Right hindlimb (tissue), 1 donor: ENCODE measurements at places on chromosomes 2 and 18.

- DNase-seq = no peak
These were observed 97.2 kb upstream of the TMEM18 start for GRCh38 chr2:774436-774835.

DNA sequence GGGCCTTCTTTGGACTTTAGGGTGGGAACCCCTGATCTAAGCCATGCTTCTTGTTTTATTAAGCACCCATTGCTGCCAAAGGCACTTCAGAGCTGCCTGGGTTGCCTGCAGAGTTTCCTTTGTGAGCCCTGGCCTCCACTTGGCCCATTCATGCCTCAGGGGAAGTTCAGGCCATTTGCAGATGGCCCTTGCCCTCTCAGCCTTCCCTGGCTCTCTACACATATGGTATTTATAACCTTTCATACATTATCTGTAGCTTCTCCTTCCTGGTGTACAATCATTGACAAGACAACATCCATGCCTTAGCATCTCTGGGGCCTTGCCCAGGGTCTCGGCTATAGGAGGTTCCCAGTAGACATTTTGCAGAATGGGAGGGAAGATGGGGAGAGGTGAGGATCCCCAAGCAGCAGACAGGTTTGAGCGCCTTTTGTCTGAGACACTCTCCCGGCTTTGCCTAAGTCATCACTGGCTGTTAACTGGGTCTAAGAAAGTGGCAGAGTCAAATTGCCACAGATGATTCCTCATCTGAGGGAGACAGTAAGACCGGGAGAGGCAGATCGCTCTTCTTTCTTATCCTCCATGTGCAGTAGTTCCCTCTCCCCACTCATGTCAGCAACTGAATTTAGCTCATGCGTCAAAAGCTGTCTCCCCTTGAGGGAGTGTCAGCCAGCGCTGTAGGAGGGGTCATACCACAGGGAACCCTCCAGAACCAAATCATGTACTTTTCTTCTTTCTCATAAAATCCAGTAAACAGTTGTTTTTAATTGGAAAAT, 2.7 kb downstream of the EHD3 start:
- DNase-seq = no peak

- DNase-seq = peak; percentile 68
These were observed 124.9 kb upstream of the ZNF236 start for GRCh38 chr18:76697441-76697901.

DNA sequence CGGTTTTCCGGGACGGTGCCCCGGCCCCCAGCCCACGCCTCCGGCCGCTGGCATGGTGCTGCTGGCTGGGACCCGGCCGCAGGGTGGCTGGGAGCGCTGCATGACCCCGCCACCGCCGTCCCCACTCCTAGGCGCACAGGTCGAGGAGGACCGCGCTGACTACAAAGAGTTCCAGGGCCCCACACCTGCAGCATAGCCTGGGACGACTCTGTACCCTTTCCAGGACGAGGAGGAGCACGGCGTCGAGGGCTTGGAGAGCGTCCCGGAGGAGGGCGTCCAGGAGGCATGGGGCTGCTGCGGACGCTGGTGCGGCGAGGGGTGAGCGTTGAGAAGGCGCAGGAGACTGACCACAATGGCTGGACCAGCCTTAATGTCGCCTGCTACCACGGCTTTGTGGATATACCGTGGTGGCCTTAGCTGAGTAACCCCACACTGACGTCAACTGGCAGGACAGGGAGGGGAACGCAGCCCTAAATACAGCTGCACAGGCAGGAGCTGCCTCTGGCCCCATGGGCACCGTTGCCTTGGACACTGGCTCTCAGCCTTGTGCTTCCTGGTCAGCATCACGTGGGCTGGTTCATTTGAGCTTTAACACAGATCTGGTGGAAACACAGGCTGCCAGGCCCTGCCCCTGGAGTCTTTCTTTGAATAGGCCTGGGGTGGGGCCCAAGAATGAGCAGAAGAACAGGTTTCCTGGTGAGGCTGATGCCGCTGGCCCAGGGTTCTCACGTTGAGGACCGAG, 40.9 kb upstream of the TRIM43B start:
- DNase-seq = peak; percentile 42

DNA sequence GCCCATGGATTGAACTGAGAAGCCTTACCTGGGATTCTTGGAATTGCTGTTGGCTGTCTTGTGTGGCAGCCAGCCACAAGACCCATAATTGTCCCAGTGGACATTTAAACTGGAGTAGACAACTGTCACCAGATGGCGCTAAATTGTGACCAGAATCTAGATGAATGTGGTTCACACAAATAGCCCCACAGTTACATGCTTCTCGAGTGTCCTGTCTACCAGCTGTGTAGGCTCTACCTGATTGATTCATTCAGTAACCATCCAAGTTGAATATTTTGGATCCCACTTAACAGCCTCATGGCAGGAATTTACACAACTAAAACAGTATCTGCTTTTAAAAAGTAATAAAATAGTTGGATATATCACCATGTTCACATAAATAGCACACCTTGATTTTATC, 73.2 kb downstream of the MAP4K4 start:
- no peak for DNase-seq

- DNase-seq = no peak
These were observed 152.3 kb downstream of the PRPF40A start for GRCh38 chr2:152564754-152565551.

DNA sequence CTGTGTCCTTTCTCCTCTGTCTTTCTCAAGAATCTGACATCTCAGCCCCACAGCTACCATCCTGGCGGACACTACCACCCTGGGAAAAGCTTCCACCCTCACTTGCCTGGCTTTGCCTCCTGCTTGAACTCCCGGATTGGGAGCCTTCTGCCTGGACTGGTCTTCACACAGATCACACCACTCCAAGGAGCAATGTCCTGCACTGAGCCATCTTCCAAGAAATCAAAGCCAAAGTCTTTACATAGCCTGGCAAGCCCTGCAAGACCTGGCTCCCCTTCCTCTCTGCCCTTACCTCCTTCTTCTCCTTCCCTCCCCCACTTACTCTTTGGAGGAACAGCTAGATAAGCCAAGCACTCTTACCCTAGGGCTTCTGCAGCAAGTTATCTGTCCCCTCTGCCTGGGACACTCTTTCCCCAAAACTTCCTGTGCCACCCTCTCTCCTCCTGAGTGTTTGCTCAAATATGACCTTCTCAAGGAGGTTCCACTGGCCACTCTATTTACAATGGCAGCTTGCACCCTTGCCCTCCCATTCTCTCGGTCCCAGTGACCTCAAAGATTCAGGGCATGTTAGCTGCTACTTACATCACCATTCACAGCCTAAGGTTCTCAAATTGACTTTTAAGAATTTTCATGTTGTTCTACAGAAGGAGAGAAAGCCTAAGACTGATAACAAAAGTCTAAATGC, 9.7 kb downstream of the ATP8B1 start:
- no peak for DNase-seq

DNA sequence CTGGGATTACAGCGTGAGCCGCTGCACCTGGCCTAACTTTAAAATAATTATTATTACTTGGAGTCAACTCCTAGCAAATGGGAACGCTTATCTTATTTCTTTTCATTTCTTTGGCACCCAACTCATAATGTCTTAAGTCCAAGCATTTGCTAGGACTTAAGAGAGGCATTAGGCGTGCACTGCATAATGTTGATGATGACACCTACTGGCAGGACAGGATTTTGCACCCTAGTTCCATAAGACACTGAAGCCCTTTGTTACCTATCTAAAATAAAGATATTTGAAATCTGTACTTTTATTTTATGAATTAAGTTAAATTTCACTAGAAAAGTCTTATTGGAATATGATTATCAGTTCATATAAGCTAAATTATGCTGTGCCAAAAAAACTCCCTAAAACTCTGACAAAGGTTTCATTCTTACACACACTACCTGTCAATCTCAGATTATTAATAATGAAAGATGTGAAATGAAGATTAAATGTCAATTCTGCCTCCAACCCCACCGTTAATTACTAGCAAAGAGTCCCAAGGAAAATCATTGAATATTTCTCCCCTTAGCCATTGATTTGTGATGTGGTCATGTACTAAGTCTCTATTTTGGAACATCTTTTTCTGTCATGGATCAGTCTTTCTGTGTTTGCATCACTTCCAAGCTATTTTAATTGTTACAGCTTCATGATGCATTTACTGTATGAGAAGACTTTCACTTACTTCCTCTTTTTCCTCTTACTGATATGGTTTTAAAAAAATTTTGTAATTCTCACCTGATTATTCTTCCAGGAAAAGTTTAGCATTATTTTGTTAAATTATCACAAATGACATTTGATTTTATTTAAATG, 12.7 kb upstream of the CDH2 start:
- DNase-seq = no peak

- DNase-seq = no peak
These were observed 63.8 kb downstream of the ACTR2 start for GRCh38 chr2:65291216-65292105.

GRCh38 chr2:196961889-196962288, 35.4 kb upstream of the PGAP1 start:
- DNase-seq = no peak

GRCh38 chr18:78021196-78021595, 771.5 kb downstream of the GALR1 start:
- DNase-seq = no peak

DNA sequence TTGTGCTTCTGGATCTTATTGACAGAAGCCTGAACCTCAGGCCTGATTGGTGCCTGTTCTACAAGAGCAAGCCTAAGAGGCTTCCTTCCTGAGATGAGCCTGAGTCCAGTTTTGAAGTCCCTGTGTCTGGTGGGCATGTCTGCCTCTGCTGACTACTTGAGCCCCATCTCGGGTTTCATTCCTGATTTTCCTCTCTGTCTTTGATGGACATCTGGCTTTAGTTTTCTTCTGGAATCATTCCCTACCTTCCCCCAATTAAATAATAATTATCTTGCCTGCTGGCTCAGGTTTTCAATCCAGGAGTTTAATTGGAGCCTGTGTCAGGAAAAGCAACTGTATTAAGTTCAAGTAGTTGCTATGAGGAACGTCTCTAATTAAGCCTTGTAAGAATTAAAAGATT, 135.5 kb upstream of the MC4R start:
- DNase-seq = no peak

DNA sequence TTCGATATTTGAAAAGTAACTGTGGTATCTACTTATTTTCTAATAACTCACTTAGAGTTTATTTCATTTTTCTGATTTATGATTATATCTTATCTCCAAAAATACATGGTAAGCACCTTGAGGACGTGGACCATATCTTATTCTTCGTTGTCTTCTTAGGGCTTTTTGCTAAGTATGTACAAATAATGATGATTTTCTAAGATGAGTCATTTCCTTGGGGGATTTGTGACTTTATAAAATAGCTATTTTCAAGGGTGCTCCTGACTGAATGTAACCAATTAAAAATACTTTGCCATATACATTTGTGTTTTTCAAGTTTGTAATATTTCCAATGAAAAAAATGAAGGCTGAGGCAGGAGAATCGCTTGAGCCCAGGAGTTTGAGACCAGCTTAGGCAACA, 56.3 kb downstream of the GREB1L start:
- no peak for DNase-seq

GRCh38 chr2:197704434-197705120, 592 bp upstream of the MARS2 start:
- no peak for DNase-seq

DNA sequence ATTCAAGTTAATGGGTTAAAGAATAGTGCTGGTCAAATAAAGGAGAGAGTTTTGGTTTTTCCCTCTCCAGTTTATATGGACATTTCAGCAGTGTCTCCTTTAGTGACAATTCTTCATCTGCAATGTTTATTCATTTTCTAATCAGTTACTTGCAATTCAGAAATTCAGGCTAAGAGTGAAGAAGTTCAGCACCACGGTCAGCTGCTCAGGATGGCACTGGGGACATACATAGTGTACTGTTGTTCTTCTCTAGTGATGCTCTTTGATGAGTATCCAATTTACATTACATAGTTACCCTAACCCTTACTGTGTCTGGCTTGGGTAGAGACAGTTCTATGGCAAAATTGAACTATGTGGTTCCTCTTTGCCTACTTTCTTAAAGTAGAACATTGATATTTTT, 412.7 kb downstream of the CNTNAP5 start:
- peak; percentile 32 for DNase-seq

- DNase-seq = peak; percentile 86
These were observed 97.9 kb upstream of the KLHL29 start for GRCh38 chr2:23286758-23287704.

DNA sequence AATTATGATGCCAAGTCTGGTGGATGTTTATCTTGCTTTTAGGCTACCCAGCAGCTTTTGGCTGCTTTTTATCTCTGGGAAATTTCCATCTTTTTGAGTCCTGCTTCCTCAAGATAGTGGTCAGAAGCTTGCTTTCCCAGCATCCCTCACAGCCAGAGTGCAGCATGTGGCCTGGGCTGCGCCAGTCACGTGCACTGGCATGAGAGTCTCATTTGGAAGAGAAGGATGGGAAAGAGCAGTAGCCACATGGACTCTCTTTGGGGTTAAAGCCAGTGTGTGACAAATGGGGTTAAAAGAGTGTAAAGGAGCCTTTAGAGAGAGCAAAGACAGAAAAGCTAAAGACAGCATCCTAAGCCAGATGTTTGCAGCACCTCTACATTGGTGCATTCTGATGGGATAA, 12.7 kb downstream of the GPR39 start:
- no peak for DNase-seq

- no peak for DNase-seq
These were observed 17.4 kb downstream of the NTSR2 start for GRCh38 chr2:11652553-11652952.

DNA sequence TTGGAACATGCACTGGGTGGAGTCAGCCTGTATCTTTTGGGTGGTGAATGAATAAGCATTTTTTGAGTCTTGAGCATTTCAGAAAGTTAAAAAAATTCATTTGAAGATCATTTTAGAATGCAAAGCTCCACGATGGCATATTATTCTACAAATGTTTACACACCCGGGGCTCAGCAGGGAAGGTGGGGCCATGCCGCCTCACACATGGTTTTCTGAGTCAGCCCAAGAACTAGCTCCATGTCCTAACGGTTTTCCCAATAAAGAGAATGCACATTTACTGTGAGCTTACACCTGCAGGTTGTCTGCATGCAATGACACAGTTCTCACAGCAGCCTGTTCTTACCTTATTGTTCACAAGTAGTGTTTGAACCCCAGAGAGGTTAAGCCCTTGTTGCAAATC, 670.3 kb downstream of the GALR1 start:
- DNase-seq = no peak

DNA sequence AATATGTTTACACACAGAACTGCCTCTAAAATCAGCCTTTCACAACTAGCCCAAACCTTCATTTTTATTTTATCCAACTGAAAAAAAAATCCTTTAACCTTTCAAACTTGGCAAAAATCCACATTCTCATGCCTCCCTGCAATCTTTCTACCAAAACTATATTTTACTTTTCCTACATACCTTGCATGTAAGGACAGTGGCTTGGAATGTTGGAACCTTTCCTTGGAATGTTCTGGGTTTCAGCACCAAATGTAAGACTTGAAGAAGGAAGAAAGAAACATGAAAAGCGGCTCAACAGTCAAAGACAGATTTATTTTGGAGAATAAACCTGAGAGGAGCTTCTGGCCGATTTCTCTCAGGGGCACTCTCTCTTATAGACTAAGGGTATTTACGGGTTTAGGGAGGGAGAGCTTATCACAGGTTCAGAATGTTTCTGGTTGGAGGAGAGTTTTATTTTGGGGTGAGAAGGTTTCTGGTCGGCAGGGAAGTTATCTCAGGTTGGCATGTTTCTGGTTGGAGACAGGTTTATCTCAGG, 79.7 kb downstream of the RRM2 start:
- no peak for DNase-seq
